ENCODE measurements at places on chromosomes 12 and 14. TPM values are rescaled to one million over a fixed set of nuclear protein-coding genes. Genes with fewer than 3 reads are reported as not detected.

GRCh38 chr12:130158754-130159059 lies 3.6 kb upstream of the FZD10 start:
- DNase-seq, result no peak
- no peaks in the 10 kb centered on the region for H3K4me1 ChIP-seq
- H3K27ac ChIP-seq, result no peak overlapping the region
- H3K36me3 ChIP-seq, result no peaks in the 10 kb centered on the region

- no peak overlapping the region for H3K4me3 ChIP-seq
- H3K4me1 ChIP-seq, result no peaks in the 10 kb centered on the region
- H3K36me3 ChIP-seq, result no peaks in the 10 kb centered on the region
- no peaks in the 10 kb centered on the region for H3K27me3 ChIP-seq
- H3K27ac ChIP-seq, result no peak overlapping the region
Measured at GRCh38 chr14:88069677-88070076, 64.7 kb downstream of the GPR65 start.

DNA sequence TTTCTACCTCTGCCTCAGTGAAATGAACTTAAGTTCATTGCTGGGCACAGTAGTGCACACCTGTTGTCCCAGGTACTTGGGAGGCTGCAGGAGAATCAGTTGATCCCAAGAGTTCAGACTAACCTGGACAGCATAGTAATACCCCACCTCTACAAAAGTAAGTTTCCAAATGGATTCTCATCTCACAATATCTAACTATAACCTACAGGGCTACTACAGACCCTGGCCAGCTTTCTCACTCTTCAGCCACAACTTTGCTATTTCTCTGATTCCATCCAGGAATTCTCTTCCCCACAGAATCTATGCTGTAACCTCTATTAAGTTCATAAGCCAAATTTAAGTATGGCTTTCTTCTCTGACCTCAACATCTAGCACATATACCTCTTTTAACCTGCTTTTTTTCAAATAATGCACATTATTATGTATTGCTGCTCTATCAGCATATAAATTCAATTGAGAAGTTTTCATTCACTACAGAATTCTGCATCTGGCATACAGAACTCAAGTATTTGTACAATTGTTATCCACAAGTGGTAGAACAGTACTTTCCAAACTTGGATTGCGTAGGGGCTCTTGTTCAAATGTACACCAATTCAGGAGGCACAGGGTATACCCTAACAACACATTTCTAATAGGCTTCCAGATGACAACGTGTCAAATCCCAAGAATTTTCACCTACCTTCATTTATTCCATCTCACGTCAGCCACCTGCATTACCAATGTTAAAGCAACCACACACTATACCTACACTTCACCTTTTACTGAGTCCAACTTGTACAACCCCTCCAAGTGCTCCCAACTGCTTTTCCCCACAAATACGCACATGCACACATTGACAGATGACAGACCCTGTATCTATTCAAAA lies 3.8 kb downstream of the RPS29 start:
- DNase-seq, result no peak
- peaks cover 8% of the 10 kb centered on the region for H3K4me1 ChIP-seq
- H3K4me3 ChIP-seq, result no peak overlapping the region
- no peaks in the 10 kb centered on the region for H3K27me3 ChIP-seq

DNA sequence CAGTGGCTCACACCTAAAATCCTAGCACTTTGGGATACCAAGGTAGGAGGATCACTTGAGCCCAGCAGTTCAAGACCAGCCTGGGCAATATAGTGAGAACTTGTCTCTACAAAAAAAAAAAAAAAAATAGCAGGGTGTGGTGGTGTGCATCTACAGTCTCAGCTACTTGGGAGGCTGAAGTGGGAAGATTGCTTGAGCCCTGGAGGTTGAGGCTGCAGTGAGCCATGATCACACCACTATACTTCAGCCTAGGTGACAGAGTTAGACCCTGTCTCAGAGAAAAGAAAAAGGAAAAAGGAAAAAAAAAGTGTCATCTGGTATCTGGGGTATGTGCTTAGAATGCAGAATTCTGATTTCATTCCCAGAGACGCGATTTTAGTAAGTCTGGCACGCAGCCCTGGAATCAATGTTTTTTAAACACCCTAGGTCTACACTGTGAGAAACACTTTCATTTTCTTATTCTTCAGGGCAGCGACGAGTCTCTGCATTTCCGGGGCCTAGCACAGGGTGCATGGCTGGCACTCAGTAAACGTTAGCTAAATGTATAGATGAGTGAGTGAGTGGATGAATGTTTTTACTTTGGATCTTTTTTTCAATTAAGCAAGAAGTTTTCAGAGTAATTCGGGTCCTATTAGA lies 243.8 kb upstream of the PWP1 start:
- no peaks in the 10 kb centered on the region for H3K36me3 ChIP-seq
- peak overlapping the region; percentile 49 for H3K4me3 ChIP-seq
- no peaks in the 10 kb centered on the region for H3K4me1 ChIP-seq
- no peak for DNase-seq
- no peaks in the 10 kb centered on the region for H3K27me3 ChIP-seq
- H3K27ac ChIP-seq, result no peak overlapping the region

DNA sequence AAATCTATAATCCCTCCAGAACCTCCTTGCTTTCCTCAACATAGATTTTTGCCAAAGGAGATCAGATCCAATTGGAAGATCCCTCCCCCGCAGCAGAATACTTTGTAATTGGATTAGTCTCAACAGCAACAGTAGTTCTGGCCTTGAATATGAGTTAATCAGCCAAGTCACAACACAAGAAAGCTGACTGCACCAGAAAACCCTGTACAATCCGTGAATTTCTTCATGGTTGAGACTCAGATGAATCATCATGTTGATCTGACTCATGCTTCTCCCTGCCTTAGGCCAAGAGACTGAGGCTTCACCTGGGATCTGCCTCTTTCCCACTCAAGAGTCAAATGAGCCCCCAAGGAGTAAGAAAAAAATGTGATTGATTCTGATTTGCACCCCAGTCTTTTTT lies 3.0 kb upstream of the METTL17 start:
- H3K4me1 ChIP-seq, result peaks cover 20% of the 10 kb centered on the region
- no peaks in the 10 kb centered on the region for H3K36me3 ChIP-seq
- no peaks in the 10 kb centered on the region for H3K27me3 ChIP-seq
- no peak for DNase-seq
- peak overlapping the region; percentile 89 for H3K27ac ChIP-seq

GRCh38 chr14:28772613-28773012 lies 6.0 kb downstream of the FOXG1 start:
- no peak overlapping the region for H3K27ac ChIP-seq
- H3K27me3 ChIP-seq, result peaks cover 97% of the 10 kb centered on the region
- H3K36me3 ChIP-seq, result no peaks in the 10 kb centered on the region
- no peak overlapping the region for H3K4me3 ChIP-seq

DNA sequence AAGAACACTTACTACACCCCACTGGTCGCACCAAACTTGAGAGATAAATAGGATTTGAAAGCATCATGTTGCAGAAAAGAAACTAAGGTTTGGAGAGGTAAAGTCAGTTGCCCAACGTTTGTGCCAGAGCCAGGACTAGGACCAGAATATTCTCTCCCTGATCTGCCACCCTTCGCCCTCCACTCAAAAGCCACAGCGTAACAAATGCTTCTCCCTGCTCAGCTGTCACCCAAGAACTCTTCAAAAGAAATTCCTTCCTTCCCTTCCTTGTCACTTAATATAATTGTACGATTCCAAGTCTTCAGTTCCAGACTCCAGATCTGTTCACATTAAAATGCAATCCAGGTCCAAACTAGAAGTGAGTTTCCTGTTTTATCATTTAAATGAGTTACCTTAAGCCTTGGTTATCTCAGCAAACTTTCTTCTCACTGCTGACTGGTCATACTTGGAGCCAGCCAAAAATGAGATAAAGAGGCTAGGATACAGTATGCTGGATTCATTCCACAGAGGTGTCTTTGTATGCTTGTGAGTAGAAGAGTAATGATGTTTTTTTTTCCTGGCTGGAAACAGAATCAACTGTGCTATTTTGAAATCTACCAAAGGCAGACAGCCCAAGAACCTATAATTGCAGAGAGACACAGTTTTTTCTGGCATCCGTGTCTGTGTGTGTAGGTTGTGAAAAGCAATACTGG lies 12.8 kb upstream of the PPFIBP1 start:
- no peaks in the 10 kb centered on the region for H3K36me3 ChIP-seq
- no peak overlapping the region for H3K4me3 ChIP-seq
- no peaks in the 10 kb centered on the region for H3K4me1 ChIP-seq
- no peak overlapping the region for H3K27ac ChIP-seq

DNA sequence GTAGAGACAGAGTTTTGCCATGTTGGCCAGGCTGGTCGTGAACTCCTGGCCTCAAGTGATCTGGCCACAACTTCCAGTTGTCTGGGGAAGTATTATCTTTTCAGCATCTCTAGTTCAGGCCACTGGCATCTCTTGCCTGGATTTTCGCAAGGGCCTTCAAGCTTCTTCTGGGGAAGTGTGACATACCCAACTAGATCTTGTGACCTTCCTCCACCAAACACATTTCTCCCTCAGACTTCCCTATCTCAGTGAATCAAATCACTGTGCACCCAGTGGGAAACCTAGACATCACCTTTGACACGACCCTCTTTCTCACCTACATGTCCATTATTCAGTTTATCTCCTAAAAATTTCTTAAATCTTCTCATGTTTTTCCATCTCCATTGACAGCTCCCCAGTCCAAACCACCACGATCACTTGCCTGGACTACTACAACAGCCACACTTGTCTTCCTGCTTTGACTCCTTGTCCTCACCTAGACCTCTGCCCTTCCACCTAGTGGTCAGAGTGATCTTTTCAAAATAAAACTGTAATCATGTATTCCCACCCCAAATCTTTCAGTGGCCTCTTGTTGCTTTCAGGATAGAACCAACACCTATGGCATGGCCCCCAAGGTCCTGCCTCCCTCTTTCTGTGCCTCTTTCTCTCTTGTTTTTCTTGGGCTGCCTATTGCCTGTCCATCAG lies 3.3 kb downstream of the EEF1AKMT3 start:
- no peak for DNase-seq
- no peaks in the 10 kb centered on the region for H3K27me3 ChIP-seq
- H3K36me3 ChIP-seq, result no peaks in the 10 kb centered on the region
- no peak overlapping the region for H3K27ac ChIP-seq
- no peaks in the 10 kb centered on the region for H3K4me1 ChIP-seq

DNA sequence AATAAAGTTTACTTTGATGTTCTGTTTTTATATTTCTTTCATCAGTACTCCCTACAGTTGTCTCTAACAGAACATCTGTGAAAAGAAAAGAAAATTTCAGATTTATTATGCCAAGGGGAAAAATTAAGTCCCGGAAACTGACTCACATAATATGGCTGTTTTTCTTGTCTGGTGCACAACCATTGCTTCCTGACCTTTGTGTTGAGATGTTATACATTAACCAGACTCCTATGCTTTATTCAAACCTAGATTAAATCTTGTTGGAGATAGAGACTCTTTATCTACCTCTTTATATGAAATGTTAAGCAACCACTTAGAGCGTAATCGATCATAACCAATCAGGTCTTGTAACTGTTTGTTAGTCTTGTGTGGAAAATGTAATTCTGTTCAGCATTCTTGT lies 37.6 kb upstream of the BICD1 start:
- no peak overlapping the region for H3K4me3 ChIP-seq
- no peak for DNase-seq
- H3K27ac ChIP-seq, result no peak overlapping the region
- no peaks in the 10 kb centered on the region for H3K27me3 ChIP-seq

DNA sequence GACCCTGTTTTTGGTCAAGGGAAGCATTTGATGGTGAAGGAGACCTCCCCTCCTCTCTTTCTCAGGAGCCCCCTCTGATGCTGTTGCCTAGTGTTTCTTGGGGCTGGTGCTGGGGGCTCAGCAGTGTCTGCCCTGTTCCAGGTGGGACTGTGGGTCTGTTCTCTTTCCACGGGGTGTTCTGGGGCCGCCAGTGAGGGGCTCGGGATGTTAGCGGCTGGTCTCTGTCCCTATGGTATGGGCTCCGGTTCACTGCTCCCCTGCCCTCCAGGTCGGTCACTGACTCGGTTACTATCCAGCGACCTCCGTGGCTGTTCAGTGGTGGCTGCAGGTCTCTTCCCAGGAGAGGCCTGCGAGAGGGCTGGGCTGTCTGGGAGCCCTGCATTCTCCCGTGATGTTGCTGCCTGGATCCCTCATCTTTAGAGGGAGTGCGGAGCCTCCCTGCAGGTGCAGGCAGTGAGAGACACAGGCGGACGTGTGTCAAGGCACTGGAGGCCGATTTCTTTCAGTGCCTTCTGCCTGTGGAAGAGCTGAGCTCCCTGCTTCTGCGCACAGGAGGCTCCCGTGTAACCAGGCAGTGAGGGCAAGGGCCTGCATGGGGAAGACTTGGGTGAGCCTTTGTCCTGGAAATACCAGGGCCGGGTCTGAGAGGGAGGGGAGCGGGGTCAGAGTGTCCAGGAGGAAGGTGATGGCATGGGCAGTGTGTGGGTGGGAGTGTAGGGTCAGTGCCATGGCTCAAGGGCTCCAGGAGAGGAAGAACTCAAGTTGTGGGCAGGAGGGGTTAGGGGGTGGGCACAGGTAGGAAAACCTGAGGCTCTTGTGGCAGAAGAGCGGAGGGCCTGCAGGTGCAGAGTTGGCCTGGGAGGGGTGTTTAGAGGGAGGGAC lies 362.6 kb downstream of the TMEM121 start:
- H3K36me3 ChIP-seq, result no peaks in the 10 kb centered on the region
- H3K4me3 ChIP-seq, result no peak overlapping the region
- H3K27me3 ChIP-seq, result no peaks in the 10 kb centered on the region
- no peak for DNase-seq

Gene CMA1
- 7.2 TPM for total RNA-seq

Gene SPTB
- total RNA-seq, result 2.1 TPM

Gene FOXN4
- total RNA-seq, result not detected

Gene SOAT2
- total RNA-seq, result not detected

Data from breast epithelium (tissue), 4 donors.